ENCODE measurements at places on chromosomes 4 and X.

DNA sequence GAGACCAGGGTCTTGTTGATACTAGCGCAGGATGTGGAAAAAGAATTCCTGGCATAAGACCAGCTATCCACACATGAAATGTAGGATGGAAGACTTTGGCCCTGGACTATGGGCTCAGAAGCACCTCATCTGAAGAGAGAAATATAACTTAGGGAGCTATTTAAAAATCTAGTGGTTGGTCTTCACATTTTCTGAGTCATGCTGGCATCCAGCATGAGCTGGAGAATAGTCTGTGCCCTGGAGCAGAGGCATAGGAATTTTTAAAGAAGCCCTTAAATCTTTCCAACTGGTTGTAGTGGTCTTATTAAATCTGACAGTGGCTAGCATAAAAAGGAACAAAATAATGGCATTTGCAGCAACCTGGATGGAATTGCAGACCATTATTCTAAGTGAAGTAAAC, 86.3 kb downstream of the SMARCA5 start:
- no peak for DNase-seq

DNA sequence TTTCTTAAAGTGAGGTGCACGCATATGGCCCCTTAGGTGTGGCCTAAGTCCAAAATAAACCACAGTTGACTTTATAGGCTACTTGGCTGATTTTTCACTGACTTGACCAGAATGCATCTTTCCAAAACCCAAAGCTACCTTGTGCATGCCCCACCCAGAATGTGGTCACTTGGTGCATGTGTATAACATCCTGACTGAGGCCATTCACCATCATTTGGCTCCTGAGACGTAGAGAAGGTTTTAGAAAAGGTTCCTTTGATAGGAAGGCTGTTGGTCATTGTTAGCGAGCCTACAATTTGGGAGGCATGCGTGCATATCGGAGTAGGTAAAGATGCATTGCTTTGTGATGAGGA, 84.6 kb downstream of the PLAC1 start:
- DNase-seq: no peak

- DNase-seq: peak; percentile 36
Observed at GRCh38 chr4:930028-930551, 2.0 kb downstream of the GAK start.

DNA sequence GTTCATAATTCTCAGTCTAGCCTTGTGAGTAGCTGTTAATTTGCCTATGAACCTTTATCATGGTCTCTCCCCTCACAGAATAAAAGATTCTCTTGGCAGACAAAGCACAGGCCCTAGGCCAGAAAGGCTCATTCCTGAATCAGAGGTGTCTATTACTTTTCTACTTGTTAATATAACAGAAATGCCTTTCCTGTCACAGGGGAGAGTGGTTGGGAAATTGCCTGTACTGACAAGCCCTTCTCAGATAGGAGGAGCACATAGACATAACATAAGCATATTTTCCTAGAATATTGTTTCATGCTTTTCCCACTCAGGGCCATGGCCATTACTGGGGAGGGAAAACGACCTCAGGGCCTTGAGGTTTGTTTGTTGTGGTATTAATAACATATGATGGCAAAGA, 308.3 kb downstream of the BMPR1B start:
- no peak for DNase-seq

DNA sequence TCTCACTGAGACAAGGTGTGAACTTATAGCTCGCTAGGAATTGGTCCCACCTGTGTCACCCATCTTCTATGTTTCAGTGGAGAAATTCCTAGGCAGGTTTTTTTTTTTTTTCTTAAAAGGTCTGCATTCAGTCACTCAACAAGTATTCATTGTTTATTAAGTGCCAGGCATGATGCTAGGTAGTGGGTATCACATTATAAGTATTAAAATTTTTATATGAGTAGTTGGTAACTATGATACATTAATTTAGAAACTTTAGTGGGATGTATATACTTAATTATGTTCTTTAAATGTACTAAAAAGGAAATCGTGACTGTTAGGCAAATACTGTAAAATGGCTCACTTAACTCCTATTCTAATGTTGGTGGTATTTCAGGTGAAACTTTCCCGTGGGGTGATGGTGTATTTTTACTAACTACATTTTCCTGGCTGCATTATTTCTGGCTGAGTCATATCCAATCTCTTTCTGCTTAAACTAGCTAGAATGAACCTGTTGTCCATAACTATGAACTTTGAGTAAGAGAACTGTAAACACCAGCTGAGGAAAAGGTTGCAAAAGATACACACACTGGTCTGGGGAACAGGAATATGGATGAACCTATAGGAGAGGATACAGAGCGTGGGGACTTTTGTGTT, 49.3 kb upstream of the MED14 start:
- DNase-seq: no peak

GRCh38 chr4:17117746-17118145, 219.3 kb upstream of the LDB2 start:
- DNase-seq: no peak

GRCh38 chr4:126144543-126145237, 829.9 kb downstream of the FAT4 start:
- DNase-seq: no peak

DNA sequence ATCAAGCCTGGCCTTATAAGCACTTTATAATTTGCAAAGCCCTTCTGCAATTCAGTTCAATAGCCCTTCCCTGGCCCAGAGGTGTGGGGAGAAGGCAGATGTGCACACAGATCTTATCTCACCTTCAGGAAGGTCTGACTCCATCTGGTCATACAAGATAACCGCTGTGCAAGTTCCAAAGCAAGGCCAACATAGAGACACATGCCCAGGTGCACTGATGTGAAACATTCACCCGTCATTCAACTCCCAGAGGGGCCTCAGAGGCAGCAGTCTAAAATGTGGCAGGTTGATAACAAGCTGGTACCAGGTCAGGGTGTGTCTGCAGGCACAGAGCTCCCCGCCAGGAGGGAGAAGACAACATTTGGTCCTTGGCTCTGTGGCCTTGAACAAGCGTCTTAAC, 10.9 kb upstream of the WFS1 start:
- no peak for DNase-seq

DNA sequence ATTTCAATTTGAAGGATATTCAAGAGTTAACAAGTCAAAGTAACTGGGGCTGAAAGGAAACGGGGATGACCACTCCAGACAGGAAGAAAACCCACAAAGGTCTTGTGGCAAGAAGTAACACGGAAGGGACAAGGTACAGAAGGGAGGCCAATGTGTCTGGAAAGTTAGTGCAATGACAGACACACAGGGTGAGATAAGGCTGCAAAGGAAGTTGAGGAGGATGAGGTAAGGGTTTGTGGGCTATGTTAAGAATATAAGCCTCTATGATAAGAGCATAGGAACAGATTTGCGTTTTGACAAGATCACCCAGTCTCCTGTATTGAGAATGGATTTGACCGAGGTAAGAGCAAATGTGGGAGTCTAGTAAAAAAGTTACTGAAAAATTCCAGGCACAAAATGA, 21.9 kb upstream of the EMCN start:
- no peak for DNase-seq

DNA sequence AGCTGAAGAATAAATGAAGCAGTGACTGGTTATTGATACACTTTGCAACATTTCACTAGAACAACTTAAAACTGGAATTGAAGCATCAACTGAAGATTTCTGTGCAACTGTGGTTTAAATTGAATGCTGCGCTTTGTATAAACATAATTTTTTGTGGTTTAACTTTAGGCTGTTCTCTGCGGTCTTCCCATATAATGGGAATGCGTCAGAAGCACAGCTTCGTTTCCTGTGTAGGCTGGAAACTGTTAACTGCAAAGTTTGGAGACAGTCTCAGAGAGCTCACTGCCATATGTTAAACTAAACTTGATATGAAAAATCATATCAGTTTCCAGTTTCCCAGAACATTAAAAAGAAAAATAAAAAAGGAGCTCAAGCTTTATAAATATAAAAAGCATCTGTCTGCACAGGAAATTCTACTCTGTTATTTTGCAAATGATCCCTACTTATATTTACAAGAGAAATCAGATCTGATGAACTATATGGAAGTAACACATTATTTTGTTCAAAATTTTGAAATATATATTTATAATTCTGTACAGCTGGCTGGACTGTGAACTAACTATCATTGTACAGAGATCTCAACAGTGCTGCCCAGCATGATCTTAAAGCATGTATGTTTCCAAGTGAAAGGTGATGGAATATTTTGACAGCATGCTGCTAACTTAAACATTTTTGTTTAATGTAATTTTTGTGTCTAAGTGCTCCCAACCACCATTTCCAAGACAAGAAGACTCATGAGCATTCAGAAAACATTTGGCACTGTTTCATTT, 139.9 kb downstream of the NDST3 start:
- DNase-seq: no peak

- DNase-seq: peak; percentile 90
Observed at GRCh38 chr4:20395160-20395773, 143.6 kb downstream of the SLIT2 start.

- DNase-seq: no peak
Observed at GRCh38 chr4:7945709-7946380, 6.2 kb upstream of the AFAP1 start.

DNA sequence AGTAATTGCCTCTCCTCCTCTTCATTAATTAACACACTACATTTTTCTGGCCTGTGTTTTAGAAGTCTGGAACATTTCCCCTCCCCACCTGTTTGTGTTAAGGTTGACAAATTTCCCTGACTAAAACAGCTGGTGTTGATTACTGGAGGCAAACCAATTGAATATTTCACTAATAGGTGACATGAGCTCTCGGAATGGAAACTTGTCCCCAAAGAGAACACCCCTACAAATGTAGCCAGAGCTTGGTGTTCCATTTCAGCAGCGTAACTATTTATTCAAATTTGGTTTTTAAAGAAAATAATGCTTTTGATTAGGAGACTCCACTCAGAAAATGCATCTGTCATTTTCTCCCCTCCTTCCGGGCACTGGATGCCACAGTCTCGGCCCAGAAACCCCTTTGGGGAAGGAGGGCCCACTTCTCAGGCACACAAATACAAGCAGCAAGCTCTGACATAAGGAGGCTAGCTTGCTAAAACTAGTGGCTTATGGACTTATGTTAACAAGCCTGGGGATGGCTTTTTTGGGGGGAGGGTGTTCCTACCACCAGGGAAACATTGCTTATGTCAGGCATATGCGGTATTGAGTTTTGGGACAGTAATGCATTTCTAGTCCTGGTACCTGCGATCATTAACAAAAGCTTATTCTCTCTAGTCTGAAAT, 2.2 kb downstream of the RNF150 start:
- no peak for DNase-seq

DNA sequence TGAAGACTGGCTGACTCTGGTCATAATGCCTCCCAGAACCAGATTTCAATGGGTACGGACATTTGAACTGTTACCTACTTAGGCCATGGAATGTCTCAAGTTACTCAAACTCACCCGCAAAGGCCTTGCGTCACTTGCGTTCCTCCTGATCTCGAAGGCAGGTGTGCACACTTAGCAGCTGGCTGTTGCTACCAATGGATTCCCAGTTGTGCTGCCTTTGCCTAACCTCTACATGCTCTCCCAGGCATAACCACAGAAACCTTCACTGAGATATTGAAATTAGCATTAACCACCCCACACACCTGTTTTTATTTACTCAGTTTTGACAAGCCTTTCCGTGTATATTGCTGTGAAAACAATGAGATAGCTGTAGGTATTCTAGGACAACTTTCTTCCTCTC, 2.8 kb downstream of the ERVMER34-1 start:
- no peak for DNase-seq

DNA sequence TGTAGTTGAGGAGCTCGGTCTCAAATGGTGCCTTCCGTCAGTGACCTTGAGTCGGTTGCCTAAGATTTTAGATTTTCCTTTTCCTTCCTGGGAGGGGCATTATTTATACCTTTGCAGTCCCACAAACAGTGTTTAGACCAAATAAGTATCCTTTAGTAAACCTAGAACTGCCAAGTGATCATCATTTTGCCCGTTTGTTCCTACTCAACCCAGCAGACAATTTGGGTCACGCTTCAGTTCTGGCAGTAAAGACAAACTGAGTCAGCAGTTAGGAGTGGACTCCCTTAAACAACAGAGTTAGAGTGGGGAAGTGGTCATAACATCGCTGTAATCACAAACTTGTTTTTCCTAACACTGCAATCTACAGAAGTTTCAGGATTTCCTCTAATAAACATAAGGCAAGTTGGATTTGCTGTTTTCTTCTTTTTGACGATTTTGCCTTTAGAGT, 777 bp upstream of the WDFY3 start:
- DNase-seq: no peak

DNA sequence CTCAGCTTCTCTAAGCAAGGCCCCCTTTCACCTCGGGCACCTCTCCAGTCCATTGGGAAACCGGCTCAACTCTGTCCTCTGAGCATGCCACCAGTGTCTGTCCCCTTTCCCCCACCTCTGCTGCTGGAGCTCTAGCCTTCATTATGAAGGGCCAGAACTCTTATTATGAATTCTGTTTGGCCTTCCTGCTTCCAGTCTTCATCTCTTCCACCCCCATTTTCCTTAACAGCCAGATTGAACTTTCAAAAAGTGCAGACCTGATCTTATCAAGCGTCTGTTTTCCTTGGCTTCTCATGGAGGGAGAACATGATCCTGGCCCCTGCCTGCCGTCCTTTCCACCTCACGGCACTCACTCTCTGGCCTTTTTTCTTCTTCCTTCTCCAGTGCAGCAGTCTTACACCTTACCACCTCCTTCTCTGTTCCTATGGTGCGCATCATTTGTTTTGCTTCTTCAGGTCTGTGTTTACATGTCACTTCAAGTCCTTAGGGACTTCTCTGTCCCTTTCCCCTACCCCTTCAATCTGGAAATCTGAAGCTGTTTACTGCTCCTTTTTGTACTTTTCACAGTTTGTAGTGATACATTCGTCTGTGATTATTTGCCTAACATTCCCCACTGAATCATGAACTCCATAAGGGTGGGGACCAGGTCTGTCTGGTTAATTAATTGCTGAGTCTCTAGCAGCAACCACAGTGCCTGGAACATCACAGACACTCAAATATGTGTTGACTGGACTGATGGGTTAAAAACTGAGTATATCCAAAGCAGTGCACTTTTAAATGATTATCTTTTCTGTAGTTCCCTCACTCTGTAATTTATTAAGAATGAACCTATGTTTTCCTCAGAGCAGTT, 55.8 kb downstream of the FNIP2 start:
- no peak for DNase-seq

Measured in endodermal cell (in vitro differentiated cells).